ENCODE measurements at places on chromosomes 1 and 21. TPM values are rescaled to one million over a fixed set of nuclear protein-coding genes. Genes with fewer than 3 reads are reported as not detected.

DNA sequence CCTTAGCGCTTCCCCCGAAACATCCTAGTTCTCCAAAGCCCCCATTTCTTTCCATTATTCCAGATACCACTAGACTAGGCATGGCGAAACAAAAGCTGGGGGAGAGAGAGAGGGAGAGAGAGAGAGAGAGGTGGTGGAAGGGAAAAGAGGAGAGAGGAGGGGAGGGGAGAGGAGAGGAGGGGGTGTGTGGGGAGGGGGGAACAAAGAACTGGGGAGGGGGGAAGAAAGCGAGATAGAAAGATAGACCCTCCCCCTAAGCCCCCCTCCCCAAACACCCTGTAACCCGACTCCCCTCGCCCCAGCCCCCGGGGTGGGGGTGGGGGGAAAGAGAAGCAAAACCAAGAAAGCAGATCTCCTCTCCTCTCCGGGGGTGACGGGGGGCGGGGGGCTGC lies 352 bp downstream of the MEX3A start:
- peaks cover 43% of the 10 kb centered on the region for H3K4me1 ChIP-seq
- no peaks in the 10 kb centered on the region for H3K36me3 ChIP-seq
- H3K27ac ChIP-seq: no peak overlapping the region
- peak overlapping the region; percentile 63 for H3K4me3 ChIP-seq

- peak; percentile 57 for DNase-seq
- no peaks in the 10 kb centered on the region for H3K4me1 ChIP-seq
- no peak overlapping the region for H3K4me3 ChIP-seq
- no peak overlapping the region for H3K27ac ChIP-seq
- no peaks in the 10 kb centered on the region for H3K27me3 ChIP-seq
Observed at GRCh38 chr21:45264912-45265515, 22.7 kb downstream of the POFUT2 start.

DNA sequence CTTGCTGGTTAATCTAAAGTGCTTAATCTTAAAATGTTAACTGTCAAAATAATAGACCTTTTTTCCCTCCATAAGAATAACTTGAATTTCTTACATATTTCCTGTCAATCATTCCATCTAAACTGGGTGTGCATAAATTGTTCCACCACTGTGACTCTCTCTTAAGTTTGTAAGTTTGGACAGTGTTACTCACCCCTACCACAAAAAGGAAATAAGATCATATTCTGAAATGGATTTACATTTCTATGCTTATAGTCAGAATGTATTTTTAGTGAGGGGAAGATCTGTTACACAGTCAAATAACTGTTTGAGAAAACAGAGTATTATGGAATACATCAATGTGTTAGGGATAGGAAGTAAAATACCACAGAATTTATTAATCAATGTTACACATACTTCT lies 109.6 kb upstream of the DPYD start:
- no peaks in the 10 kb centered on the region for H3K27me3 ChIP-seq
- no peak overlapping the region for H3K4me3 ChIP-seq
- H3K36me3 ChIP-seq: no peaks in the 10 kb centered on the region
- H3K27ac ChIP-seq: no peak overlapping the region
- DNase-seq: no peak
- H3K4me1 ChIP-seq: no peaks in the 10 kb centered on the region

GRCh38 chr1:59678040-59678439 lies 136.7 kb upstream of the HOOK1 start:
- H3K36me3 ChIP-seq: no peaks in the 10 kb centered on the region
- H3K27ac ChIP-seq: no peak overlapping the region

Gene CSF3R
- 3.9 TPM for polyA plus RNA-seq

Gene SDC3
- 2.4 TPM for polyA plus RNA-seq

Gene PIP5K1A
- 19.0 TPM for polyA plus RNA-seq

Gene GRIK3
- 1.9 TPM for polyA plus RNA-seq

Measured in sigmoid colon (tissue), 7 donors.